Globus pallidus (tissue), 1 donor: ENCODE measurements at places on chromosomes 4 and X.

GRCh38 chr4:13539619-13540445 is 4.5 kb downstream of the NKX3-2 start:
- DNase-seq: no peak

GRCh38 chr4:108567831-108568230 is 52.5 kb upstream of the RPL34 start:
- no peak for DNase-seq

DNA sequence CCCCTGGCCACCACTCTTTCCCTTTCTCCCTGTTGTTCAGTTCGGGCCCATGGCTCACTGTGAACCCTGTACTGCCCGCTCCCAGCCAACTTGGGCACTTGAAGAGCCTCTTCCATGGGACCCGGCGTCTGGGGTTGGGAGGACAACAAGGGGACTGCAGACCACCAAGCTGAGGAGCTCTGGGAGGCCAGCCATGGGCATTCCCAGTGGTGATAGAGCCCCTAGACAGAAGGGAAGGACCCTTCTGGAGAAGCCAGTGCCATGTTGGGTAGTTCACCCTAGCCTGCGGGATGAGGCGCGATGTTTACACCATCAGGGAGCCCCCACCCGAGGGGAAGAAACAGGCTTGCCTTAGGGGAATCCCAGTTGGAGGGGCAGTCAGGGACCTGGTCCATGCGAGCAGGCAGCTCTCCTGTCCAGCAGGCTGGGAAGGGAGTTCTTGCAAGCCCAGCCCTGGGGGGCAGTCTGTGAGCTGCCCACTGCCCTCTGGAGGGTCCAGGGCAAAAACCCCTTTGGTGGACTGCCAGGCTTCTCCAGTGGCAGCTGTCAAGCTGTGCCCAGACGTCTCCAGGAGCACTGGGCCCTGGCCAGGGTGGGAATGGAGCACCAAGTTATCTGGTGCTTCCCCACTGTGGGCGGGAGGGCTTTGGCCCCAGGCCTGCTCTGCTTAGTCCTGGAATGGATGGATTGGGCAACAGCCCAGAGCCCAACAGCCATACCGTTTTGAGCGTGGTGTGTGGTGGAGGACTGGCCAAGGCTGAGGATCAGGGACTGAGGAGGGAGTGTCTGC is 23.7 kb upstream of the UBA1 start:
- DNase-seq: no peak

DNA sequence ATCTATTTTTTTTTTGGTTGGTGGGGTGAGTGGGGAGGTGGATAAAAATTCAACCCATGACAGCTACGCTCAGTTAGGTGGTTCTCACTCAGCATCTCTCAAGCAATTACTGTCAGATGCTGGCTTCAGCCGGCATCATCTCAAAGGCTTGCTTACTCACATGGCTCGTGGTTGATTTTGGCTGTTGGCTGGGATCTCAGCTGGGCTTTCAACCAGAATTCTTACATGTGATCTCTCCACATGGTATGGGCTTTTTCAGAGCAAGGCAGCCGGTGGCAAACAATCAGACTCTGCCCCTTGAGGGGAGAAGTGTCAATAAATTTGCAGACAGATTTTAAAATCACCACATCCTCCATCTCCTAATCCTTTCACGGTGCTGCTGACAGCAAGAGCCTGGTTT is 47.2 kb downstream of the SLC34A2 start:
- DNase-seq: peak; percentile 38

DNA sequence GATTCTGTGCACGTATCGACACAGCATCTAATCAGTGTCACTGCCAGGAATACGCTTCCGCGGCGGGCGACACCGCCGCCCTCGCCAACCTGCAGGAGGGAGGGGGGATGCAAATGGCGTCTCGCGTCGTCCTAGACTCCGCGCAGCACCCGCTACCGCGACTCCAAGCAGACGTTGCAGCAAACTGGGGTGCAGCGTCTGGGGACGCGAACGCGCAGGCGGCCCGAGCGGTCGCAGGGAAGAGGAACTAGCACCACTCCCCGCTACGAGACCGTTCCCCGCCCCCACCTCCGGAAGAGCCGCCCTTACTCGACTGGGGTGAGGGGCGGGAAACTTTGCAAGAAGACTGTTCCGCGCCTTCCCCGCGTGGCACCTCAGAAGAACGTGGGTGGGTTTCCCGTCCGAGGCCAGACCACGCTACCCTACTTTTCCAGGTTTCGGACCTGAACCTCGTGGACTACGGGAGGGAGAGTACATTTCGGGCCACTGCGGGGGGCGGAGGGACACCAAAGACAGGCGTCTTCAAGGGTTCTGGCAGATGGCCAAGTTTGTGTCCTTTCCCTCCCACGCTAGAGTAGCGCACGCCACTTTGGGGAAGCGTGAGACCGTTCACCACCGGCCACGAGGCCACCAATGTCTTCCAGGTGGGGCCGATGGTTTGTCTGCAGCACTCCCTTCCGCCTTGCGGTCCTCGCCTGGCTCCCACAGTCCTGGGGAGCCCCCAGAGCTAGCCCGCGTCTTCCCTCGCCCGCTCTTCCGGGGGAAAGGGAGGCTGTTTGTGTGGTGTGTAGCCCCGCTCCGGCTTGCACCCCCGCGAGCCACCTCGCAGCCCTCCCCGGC is 78.0 kb upstream of the BCOR start:
- DNase-seq: peak; percentile 57

- no peak for DNase-seq
Measured at GRCh38 chrX:120824021-120824420, 51.6 kb downstream of the CT47B1 start.

DNA sequence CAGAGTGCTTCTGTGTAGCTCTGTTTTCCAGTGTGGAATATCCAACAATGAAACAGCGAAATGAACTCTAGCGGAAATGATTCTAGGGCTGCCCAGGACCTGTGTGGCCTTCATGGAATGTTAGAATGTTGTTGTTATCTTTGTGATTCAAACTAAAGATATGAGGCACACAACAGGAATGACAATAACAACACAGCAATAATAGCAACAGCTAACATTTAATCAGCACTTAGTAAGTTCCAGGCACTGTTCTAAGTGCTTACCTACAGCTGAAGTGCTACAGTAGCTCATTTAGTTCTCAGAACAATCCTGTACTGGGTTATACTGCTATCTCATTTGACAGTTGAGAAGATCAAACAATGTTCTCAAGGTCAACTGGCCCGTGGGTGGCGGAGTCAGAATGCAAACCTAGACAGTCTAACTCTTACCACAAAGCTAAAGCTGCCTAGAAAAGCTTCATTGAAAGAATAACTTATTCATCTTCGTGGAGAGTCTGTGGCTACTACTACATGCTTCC is 63.7 kb downstream of the MAML3 start:
- DNase-seq: no peak

DNA sequence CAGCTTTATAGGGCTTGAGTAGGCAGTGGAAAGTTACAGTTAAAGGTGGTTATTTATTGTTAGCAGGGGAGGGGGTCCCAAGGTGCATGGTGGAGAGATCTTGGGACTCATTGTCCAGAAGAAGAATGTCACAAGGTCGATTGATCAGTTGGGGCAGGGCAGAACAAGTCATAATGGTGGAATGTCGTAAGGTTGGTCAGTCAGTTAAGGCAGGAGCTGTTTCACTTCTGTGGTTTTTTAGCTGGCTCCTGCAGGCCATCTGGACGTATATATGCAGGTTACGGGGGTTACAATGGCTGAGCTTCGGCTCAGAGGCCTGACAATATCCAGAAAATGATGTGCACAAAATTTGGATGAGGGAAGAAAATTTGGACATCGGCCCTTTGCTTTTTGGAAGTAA is 7.1 kb downstream of the OFD1 start:
- DNase-seq: no peak

GRCh38 chr4:59068722-59069418 is 1958.7 kb upstream of the IGFBP7 start:
- no peak for DNase-seq

DNA sequence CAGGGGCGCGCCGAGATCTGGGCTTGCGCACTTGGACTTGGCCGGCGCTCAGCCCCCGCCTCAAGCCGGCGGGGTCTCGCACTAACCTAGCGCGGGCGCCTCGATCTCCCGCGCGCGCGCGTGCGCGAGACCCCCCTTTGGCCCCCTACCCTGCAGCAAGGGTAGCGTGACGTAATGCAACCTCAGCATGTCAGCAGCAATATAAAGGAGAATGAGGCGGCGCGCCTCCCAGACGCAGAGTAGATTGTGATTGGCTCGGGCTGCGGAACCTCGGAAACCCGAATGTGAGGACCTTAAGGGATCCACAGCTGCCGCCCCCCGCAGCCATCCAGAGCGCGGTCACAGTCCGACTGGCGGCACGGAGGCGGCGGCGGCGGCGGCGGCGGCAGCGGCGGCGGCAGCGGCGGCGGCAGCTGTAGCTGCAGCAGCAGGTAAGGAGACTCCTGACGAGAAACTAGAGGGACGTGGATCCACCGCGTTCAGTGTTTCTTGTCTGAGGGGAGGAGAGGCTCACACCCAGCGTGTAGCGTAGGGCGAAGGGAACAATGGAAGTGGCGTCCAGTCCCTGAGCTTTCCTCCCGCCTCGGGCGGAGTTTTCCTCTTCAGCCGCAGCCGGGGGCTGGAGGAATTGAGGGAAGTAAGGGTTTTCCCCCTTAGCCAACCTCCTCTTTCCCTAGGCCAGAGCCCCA is at the start of the genes SATL1 and ZNF711:
Gene SATL1 (minus strand): TSS at position 19 of the 689 bp plus-strand sequence. CDS start 134,811 bp downstream, outside the sequence.
Gene ZNF711 (plus strand): TSS at position 231 of the 689 bp plus-strand sequence. CDS start 3,582 bp downstream, outside the sequence.
- DNase-seq: peak; percentile 56

GRCh38 chr4:124722071-124722470 is 9.5 kb upstream of the ANKRD50 start:
- DNase-seq: no peak

- no peak for DNase-seq
Measured at GRCh38 chr4:2859514-2859913, 15.9 kb downstream of the ADD1 start.

DNA sequence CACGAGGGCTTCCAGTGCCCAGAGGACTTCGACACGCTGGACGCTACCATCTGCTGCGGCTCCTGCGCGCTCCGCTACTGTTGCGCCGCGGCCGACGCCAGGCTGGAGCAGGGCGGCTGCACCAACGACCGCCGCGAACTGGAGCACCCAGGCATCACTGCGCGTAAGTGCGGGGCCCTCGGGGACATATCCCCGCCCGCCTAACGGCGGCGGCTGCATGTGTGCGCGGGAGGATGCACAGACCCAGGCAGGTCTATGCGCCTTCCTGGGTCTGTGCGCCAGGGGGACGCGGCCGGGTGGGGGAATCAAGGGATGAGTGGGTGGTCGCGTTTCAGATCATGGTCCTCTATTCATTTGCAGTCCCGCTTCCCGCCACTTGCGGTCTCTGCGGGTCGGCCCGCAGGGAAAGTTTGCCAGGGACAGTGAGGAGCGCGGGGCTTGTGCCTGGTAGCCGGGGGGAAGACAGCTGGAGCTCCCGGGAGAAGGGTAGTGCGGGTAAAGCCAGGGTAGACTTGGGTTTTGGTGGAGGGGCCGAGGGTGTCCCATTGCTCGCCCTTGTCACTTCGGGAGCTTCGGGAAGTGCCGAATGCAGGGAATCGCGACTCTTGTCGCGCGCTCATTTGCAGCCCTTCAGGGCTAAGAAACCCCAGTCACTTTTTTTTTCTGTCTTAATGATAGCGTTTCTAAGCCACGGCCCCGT is 1.0 kb downstream of the SHISA3 start:
- no peak for DNase-seq

GRCh38 chrX:21559417-21559816 is 98.7 kb downstream of the KLHL34 start:
- DNase-seq: no peak

DNA sequence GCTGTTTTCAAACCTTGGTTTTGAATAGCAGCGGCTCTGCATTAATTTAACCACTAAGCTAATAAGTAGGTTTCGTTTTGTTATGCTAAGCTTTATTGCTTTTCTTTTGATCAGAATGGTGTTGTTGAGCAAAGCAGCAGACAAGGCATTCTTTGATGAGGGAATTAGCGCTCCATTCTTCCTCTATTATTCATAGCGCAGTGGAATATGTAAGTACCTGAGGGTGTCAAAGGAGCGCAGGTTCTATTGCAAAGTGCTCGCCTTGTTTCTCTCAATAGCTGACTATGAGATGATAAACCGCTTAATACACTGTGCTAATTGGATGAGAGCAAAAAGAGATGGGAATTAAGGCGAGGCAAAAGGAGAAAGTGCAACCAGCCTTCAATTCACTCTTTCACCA is 16.3 kb downstream of the ARX start:
- no peak for DNase-seq

DNA sequence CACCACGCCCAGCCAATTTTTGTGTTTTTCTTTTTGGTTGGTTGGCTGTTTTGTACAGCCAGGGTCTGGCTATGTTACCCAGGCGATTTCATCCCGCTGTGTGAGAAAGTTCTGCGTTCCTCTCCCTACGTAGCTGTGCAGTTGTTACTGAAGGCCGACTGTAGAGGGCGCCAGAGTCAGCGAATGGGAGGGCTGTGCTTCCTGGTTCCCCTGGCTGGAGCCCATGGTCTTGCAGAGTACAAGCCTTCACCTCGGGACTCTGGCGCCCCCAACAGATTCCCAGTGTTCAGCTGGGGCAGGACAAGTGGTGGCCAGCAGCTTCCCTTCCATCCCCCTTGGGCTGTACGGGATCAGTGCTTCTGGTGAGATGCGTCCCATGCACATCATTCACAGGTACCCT is 5.6 kb upstream of the CT45A1 start:
- no peak for DNase-seq

DNA sequence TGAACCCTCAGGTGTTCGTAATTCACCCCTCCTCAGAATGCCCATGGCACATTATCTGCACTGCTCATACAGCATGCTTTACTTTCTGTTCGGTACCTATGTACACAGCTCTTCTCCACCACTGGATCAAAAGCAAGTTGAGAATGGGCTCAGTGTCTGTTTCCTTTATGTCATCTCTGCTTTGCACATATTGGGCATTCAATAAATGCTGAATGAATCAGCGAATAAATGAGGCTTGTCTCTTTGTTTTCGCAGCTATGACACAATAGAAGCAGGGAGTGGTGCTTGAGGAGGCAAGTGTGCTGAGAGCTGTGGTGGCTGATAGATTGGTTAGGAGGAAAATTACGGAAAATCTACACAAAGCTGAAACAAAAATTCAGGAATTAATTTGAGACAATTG is 109.1 kb upstream of the VMA21 start:
- DNase-seq: no peak

DNA sequence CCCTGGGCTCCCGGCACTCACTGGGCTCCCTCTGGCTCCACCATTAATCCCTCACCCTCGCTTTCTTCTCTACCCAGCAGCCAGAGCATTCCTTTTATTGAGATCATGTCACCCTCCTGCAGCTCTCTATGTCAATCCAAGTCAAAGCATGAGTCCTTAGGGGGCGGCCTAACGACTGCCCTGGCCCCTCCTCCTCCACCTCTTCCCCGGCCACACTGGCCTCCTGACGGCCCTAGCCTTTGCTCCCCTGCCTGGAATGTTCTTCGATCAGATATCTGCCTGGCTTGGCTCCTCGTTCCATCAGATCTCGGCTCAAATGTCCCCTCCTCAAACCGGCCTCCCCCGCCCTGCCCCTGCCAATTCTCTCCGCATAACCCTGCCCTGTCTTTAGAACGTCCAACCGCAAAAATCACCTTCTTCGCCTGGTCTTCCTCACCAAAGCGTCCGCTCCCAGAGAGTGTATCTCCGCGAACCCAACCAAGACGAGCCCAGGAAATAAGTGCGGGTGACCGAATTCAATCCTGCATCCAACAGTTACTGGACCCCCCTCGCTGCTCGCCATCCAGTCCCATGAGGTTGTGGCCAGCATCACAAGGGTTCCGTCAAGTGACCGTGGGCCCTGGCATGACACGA is 722 bp upstream of the PNCK start:
- no peak for DNase-seq
